ENCODE measurements at places on chromosomes 12 and 14. TPM values are rescaled to one million over a fixed set of nuclear protein-coding genes. Genes with fewer than 3 reads are reported as not detected.

- H3K36me3 ChIP-seq: no peaks in the 10 kb centered on the region
- no peak within 1 kb of the TSS for H3K27ac ChIP-seq
- DNase-seq: no peak
- no peak within 1 kb of the TSS for H3K4me3 ChIP-seq
- H3K27me3 ChIP-seq: no peaks in the 10 kb centered on the region
- no peaks in the 10 kb centered on the region for H3K4me1 ChIP-seq
Observed at GRCh38 chr14:94612174-94612573, at the start of gene SERPINA3. Gene SERPINA3, plus strand, starts transcription at chr14:94612391. Its CDS starts 2,051 bp downstream, at chr14:94614442.

Gene GPD1
- total RNA-seq: 0.38 TPM

Gene NTF3
- 0.61 TPM for total RNA-seq

DNA sequence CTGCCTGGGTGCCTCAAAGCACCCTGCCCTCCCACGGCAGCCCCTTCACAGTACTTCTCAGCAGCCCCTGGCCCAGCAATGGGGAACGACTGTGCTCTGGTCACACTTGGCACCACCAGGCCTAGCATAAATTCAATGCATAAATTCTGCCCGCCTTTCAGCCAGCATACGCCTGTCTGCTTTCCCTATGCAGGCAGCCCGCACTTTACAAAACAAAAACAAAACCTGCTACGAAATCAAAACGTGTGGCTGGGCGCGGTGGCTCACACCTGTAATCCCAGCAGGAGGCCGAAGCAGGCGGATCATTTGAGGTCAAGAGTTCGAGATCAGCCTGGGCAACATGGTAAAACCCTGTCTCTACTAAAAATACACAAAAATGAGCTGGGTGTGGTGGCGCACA, 33.5 kb downstream of the SNRNP35 start:
- H3K27ac ChIP-seq: no peak overlapping the region
- no peaks in the 10 kb centered on the region for H3K4me1 ChIP-seq
- no peak overlapping the region for H3K4me3 ChIP-seq
- DNase-seq: no peak
- no peaks in the 10 kb centered on the region for H3K27me3 ChIP-seq
- H3K36me3 ChIP-seq: no peaks in the 10 kb centered on the region

GRCh38 chr12:3201339-3202051, 124.3 kb downstream of the TSPAN9 start:
- peaks cover 2% of the 10 kb centered on the region for H3K4me1 ChIP-seq
- H3K27ac ChIP-seq: no peak overlapping the region
- H3K4me3 ChIP-seq: no peak overlapping the region
- H3K27me3 ChIP-seq: peaks cover 38% of the 10 kb centered on the region

Data from thymus (tissue), 14 donors.